Ammon's horn (tissue), 1 donor: ENCODE measurements at places on chromosomes 16 and 17.

- peak; percentile 83 for DNase-seq
Observed at GRCh38 chr16:56488035-56488434, 31.8 kb downstream of the BBS2 start.

DNA sequence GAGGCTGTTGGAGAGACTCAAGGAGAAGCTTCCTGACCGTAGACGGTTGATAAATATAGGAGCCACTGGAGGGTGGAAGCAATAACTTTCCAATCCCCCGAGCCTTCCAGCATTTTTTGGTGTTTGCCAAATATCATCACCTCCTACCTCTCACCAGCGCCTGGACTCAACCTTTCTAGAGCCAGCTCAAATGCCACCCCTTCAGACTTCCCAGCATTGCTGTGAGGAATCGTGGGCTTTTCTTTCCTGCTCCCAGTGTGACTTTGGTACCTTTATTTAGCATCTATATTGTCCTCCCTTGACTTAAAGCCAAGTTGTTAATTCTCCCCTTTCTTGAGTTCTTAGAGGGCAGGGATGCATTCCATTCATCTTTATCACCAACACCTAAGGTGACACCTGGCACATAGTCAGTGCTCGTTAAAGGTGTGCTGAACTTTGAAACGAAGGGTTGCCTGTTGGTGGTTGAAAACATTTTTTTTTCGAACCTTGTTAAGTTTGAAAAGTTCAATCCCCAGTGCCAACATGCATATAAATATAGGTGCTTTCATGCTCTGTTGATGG, 35.3 kb upstream of the CCR7 start:
- DNase-seq = no peak

- DNase-seq = peak; percentile 28
Observed at GRCh38 chr17:66885417-66885816, 50.5 kb downstream of the CACNG5 start.

GRCh38 chr17:51500454-51500853, 240.1 kb downstream of the UTP18 start:
- DNase-seq = no peak

DNA sequence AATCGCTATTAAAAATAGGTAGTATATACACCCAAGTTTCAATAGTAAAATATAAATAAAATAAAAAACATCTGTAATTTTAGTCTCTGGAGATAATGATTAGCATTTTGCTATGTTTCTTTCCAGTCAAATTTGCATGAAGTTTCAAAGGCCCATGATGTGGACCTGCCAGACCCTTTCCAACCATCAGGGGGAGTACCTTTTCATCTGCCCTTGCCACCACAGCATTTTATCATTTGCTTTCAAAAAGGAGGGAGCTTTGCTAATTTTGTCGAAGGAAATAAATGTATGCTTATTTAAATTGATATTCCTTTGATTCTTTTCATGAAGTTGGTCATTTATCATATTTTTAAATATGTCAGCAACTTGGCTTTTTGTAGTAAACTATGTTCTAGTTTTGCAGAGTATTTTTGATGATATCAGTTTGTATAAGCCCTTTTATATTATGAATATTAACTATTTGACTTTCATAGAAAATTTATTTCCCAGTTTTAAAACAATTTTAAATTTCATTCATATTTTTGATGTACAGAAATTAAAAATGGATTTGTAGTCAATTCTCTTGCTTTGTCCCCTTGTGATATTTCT, 115.2 kb upstream of the NETO2 start:
- no peak for DNase-seq

DNA sequence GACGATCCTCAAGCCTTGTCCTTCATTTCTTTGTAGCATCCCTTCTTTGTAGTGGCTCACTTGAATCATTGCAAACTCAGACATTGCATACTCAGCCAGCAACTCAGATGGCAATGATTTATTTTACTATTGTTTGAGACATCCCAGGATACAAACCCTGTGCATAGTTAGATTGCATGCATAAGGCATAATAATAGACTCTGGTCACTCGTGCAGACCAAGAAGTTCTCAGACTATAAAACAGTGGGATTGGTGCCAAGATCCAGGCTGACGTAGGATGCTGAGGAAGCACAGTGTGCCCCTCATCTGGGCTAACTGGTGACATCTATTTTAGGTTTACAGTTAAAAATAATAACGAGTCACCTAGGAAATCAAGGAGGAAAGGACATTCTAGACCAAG, 142.3 kb downstream of the PMP22 start:
- DNase-seq = no peak

DNA sequence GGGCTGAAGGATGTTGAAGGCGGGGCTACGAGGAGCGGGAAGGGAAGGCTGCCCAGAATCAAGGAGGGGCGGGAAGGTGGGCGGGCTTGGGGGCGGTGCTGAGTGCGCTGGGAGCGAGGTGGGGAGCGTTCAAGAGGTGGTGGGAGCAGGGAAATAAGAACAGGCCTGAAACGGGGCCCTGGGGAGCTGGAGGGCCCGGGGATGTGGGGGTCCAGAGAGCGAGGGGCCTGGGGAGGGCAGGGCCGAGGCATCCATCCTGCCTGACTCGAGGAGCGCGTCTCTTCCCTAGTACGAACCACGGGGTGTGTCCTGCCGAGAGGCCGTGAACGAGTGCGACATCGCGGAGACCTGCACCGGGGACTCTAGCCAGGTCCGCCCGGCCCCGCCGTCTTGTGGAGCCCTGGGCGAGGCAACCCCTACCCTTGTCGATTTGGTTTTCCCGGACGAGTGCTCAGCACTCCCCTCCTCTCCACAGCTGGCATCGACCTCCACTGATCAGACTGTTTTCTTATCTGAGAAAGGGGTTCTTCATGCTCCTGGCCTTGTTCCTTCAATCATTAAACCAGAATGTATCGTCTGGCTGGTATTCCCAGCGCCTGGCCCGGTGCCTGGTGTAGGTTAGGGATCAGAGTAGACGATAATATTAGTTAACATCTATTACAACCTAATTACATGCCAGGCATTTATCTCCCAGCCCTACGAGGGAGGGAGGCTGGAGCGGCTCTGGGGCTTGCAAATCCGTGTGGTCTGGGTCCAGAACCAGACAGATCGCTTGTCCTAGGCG, 17.2 kb downstream of the ADAM11 start:
- DNase-seq = no peak

- DNase-seq = no peak
Observed at GRCh38 chr17:81336930-81337325, 41.8 kb upstream of the SLC38A10 start.

- no peak for DNase-seq
Observed at GRCh38 chr16:66911801-66912200, 6.9 kb downstream of the CDH16 start.
